ENCODE measurements at places on chromosomes 16 and 17.

DNA sequence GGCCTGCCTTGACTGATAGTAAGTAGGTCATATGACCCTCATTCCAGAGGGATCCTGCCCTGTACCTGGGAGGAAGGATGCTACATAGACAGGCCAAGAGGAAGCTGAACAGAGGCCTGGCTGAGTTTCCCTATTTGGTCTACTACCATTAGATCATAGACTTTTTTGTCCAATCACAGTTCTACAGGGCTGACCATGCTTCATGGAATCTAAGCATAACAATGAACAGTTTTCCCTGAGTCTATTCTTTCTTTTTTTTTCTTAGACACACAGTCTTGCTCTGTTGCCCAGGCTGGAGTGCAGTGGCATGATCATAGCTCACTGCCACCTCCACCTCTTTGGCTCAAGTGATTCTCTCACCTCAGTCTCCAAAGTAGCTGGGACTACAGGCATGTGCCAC lies 3.9 kb downstream of the GPR179 start:
- DNase-seq, result no peak

GRCh38 chr17:80318166-80318565 lies 57.5 kb downstream of the RNF213 start:
- DNase-seq, result no peak

- DNase-seq, result no peak
Observed at GRCh38 chr16:900211-900610, 70.6 kb downstream of the LMF1 start.

- DNase-seq, result no peak
Observed at GRCh38 chr17:11701911-11702310, 103.6 kb downstream of the DNAH9 start.
